ENCODE measurements at places on chromosomes 7 and 10.

DNA sequence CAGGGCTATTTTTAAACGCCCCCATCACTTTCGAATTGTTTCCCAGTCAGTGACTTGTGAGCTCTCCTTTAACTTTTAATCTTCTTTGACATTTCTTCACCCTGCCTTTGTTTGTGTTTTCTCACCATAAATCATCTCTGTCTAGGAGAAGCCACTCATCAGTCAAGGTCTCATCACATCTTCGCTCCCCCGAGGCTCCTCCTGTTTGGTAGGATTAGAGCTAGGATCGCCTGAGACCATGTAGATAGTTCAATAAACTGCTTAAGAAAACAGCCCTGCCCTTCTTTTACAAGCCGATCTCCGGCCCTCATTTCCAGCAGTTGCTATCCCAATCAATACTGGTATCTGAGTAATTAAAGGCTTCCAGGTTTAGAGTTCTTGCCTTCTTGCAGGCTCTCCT lies 472.8 kb upstream of the ADARB2 start:
- DNase-seq = no peak

DNA sequence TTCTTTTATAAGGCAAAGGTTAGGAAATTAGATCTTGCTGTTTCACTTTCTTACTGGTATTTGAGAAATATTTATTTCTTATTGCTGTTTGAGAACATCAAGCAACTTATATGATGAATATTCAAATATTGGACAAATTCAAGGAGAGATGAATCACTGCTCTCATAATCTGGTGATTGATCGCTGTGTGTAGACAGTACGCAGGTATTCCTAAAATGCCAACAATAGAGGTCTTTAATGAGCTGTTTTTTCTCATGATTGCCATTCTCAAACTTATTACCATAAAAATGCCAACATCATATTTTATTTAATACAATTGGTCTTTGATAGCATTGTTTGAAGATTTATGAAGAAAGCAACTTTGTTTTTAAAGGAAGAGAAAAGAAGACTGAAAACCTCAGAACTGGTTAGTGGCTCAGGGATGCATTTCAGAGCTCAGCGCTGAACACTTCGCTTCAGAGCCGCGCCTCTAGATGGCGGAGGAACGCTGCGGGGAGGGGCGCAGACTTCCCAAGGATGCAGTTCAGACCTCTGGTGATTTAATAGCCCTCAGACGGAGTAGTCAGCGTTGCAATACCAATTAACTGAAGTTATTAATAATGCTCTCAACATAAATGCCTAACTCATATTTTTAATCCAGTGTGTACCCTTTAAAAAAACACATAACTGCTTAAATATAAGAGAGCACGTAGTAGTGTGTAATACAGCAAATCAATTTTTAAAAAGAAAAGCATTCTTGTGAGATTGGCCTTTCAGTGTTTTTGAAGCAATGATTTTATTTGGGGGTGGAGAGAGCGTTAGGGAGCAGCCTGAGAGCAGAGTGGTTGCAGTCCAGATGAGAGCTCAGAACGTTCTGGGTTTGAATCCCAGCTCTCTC lies 38.5 kb upstream of the STEAP4 start:
- DNase-seq = no peak

DNA sequence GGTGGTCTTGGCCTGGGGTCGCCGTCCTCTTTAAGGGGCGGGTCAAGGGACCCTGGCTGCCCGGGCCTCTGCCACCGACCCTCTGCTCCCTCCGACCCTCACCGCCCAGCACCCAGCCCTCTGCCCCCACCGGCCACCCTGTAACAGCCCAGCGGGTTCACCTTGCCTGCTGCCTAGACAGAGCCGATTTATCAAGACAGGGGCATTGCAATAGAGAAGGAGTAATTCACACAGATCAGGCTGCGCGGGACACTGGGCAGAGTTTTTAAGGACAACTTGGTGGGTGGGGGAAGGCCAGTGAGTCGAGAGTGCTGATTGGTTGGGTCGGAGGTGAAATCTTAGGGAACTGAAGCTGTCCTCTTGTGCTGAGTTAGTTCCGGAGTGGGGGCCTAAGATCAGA lies 779 bp upstream of the ADCK2 start:
- no peak for DNase-seq

GRCh38 chr10:5442065-5442989 lies 30.0 kb downstream of the NET1 start:
- DNase-seq = peak; percentile 63

GRCh38 chr7:82015751-82016150 lies 245.9 kb upstream of the HGF start:
- DNase-seq = no peak

DNA sequence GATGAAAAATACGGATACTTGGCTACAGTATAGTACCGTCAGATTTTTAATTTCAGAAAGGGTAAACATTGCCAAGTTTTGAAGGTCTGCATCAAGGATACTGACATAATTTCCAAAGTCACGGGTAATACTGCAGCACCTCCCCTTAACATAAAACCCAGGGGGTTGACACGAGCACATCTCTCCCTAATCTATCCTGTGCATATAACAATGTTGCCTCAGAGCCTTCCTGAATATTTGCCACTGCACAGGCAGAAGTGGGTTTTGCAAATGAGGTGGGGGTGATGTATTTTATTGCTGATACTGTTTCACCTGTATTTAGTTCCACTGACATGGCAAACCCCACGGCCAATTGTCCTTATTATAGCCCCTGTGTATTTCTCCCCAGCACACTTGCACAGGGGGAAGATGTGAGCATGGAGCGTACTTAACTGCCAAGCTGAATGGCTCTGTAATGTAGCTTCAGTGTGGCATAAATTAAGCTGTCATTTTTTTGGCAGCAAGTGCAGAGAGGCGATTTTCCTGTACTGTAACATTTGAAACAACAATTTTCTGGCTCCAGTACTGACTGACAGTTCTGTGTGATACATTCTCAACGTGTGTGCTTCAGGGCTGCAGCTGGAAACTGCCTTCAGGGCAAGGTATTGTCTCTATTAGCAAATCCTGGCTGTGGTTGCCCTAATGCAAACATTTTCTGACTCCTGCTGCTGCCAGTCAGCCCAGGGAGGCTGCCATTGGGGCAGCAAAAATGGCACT lies 299.6 kb upstream of the SP4 start:
- no peak for DNase-seq

- DNase-seq = no peak
Measured at GRCh38 chr10:54797636-54798321, 3.3 kb downstream of the PCDH15 start.

DNA sequence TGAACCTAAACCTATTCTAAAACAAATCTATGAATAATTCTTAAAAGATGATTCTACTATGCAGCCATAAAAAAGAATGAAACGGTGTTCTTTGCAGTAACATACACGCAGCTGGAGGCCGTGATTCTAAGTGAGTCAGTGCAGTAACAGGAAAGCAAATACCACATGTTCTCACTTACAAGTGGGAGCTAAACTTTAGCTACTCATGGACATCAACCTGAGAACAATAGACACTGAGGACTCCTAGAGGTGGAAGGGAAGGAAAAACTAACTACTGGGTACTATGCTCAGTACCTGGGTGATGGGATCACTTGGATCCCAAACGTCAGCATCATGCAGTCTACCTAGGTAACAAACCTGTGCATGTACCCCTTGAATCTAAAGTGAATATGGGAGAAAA lies 575.0 kb upstream of the MGMT start:
- no peak for DNase-seq

DNA sequence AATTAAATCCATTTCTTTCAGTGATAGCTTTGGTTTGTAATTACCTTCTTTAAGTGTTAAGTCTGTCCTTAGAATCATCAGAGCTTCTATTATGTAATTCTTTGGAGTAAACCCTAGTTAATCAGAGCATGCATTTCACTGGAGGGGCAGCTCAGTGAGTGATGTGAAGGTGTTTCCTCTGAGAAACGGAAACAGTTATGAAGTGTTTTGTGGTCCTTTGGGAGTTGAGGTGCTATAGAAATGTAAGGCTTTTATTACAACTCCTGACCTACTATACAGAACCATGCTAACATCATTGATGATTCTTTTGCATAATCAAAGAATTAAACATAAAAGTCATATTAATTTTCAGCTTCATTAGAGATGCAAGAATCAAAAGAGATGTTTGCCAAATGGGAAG lies 141.5 kb downstream of the EXOC4 start:
- no peak for DNase-seq

GRCh38 chr7:151483711-151483983 lies 36.0 kb downstream of the RHEB start:
- DNase-seq = no peak

DNA sequence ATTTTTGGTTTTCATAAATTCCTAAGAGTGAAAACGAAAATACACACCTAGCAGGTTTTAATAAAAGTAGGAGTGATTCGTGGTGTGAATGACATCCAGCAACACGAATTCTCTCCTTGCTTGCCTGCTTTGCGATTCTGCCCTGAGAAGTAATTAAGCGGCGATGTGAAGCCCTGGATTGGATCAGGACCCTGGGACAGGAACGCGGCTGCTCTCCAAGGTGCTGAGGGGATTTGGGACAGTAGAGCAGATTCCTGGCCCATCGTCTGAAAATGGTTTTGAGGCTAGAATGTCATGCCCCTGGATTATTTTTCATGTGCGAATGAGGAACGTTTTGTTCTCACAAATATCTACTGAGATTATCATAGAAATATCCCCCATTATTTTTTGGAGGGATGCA lies 7.8 kb downstream of the NPS start:
- no peak for DNase-seq

DNA sequence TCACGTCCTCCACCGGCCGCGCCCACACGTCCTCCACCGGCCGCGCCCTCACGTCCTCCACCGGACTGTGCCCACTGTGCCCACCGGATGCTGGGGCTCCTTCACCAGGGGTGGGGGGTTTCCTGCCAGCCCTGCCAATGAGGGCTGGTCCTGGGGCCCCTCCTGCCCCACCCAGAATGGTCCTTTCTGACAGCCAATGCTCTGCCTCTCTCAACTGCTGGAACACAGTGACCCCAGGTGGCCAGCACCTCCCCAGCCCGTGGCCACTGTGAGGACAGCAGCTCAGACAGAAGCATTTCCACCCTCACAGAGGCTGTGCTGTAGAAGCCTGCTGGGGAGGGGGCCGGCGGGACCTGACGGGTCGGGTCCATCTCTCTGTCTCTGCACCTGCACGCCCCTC lies 90.1 kb upstream of the DNAAF5 start:
- peak; percentile 66 for DNase-seq

GRCh38 chr7:37318541-37318940 lies 130.1 kb downstream of the ELMO1 start:
- DNase-seq = peak; percentile 24

DNA sequence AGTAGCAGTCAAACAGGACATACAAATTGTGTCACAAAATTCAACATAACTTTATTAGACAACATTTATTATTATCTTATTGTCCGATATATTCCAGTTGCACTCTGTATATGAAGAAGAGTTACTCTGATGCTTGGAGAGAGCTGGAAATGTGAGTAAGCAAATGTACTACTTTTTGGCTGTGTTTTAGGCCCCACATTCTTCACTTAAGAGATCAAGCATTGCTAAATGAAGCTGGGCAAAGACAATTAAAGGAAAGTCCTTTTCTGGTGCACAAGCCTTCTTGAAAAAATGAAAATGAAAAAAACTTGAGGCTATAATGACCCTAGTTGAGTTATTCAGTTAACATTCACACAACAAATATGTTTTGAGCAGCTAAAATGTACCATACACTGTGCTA lies 26.1 kb downstream of the MYPN start:
- DNase-seq = no peak

- DNase-seq = no peak
Measured at GRCh38 chr10:101233863-101234262, 4.6 kb upstream of the LBX1 start.

- no peak for DNase-seq
Measured at GRCh38 chr7:50472427-50472826, 22.3 kb upstream of the FIGNL1 start.

GRCh38 chr10:114131094-114131493 lies 42.9 kb downstream of the CCDC186 start:
- no peak for DNase-seq

- no peak for DNase-seq
Measured at GRCh38 chr7:4188651-4189050, 493.4 kb upstream of the FOXK1 start.

GRCh38 chr10:48363617-48364355 lies 57.3 kb downstream of the MAPK8 start:
- peak; percentile 43 for DNase-seq
